ENCODE measurements at places on chromosomes 11 and 22. TPM values are rescaled to one million over a fixed set of nuclear protein-coding genes. Genes with fewer than 3 reads are reported as not detected.

Gene PGA4
- not detected for total RNA-seq

Gene ADM2
- 2.7 TPM for total RNA-seq

Gene CTSF
- total RNA-seq, result 19.0 TPM

Gene OR5P2
- not detected for total RNA-seq

Gene ANO9
- not detected for total RNA-seq

Gene EXPH5
- total RNA-seq, result 0.22 TPM

Gene DENND5A
- total RNA-seq, result 167 TPM

Gene TALDO1
- total RNA-seq, result 250 TPM

Gene SEPTIN3
- 0.14 TPM for total RNA-seq

Gene ACR
- total RNA-seq, result not detected

Gene HEPHL1
- 4.4 TPM for total RNA-seq

Gene CXCR5
- total RNA-seq, result not detected

Gene INS
- not detected for total RNA-seq

Gene GAL3ST1
- total RNA-seq, result not detected

Data from placental pericyte (primary cell).